ENCODE measurements at places on chromosomes 13 and 19.
A peak's percentile ranks its signal among the peaks of the same experiment; 100 is the strongest.

- no peak for DNase-seq
Measured at GRCh38 chr13:101727118-101727517, 274.6 kb downstream of the ITGBL1 start.

DNA sequence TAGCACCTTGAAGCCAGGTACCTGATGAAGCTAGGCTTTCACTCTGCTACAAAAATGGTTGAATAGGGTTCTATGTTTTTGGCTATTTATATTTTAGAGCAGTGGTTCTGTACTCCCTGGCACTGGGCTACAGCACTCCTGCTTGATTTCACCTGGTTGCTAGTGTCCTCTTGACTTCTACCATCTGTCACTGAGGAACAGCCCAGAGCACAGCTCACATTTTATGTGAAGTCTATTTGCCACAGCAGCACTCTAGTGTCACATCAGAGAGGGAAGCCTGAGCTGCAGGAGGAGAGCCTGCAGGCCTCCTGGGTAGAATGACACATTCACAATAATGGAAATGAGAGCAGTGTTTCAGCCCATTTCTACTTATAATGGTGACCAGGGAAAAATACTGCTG lies 184.2 kb downstream of the ZNF486 start:
- DNase-seq: no peak

GRCh38 chr13:109844396-109844795 lies 58.0 kb upstream of the IRS2 start:
- no peak for DNase-seq

- DNase-seq: no peak
Measured at GRCh38 chr13:65719831-65720230, 1510.3 kb downstream of the PCDH9 start.

DNA sequence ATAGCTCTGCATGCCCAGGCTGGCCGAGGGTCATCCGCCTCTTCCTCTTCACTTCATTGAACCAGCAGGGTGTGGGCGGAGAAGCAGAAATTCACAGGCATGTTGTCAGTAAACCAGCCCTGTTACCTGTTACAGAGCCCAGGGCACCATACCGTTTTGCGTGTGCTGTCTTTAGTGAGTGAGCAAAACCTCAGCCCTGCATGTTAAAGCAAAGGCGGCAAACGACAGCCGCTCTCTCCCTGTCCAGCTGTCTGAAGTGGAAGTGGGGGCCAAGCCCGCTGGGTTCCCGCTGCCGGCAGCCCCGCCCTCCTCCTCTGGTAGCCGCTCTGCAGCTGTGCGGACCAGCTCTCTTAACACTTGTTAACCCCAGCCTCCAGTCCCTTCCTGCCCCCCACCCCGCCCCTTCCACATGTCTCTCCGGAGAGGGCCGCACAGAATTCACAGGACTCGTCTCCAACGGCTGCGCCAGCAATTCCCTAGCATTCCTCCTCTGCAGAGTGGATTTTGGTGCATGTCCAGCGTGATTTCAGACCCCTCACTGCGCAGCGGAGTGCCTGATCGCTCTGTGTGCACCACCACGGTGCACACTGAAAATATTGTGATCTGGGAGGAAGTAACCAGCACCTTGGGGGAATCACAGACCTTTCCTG lies 12.7 kb downstream of the KLHL26 start:
- DNase-seq: peak; percentile 59

- no peak for DNase-seq
Measured at GRCh38 chr19:29815231-29815630, 3.4 kb downstream of the CCNE1 start.

GRCh38 chr13:38967446-38967845 lies 23.2 kb downstream of the STOML3 start:
- DNase-seq: no peak

- no peak for DNase-seq
Measured at GRCh38 chr19:51185069-51185867, 39.6 kb upstream of the CD33 start.
